ENCODE measurements at places on chromosomes 5 and 9.
A peak's percentile ranks its signal among the peaks of the same experiment; 100 is the strongest.

GRCh38 chr5:139776861-139777260 is 18.7 kb upstream of the PSD2 start:
- DNase-seq, result no peak

DNA sequence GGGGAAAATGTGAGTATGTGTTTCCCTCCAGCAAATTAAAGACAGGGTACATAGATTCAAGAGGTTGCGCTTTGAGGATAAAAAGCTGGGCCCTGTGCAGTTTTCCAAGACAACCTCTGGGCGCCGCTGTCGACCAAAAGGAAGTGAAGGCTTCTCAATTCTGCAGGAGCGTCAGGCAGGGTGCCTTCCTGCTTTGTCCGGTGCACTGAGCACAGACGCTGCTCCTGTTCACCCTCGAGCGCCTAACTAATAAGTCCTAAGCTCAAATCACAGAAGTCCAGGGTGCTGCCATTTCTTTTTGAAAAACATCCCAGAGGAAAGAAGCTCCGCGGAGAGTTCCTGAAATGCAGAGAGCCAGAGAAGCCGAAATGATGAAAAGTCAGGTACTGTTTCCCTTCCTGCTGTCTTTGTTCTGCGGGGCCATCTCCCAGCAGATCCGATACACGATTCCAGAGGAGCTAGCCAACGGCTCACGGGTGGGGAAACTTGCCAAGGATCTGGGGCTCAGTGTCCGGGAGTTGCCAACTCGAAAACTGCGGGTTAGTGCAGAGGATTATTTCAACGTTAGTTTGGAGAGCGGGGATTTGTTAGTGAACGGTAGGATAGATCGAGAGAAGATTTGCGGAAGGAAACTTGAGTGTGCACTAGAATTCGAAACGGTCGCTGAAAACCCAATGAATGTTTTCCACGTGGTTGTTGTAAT is at the start of gene PCDHGB1:
Gene PCDHGB1 (plus strand): TSS at position 183 of the 703 bp plus-strand sequence. CDS start 162 bp downstream, at position 345.
- DNase-seq, result no peak

GRCh38 chr5:39716532-39717028 is 291.8 kb upstream of the DAB2 start:
- peak; percentile 7 for DNase-seq

DNA sequence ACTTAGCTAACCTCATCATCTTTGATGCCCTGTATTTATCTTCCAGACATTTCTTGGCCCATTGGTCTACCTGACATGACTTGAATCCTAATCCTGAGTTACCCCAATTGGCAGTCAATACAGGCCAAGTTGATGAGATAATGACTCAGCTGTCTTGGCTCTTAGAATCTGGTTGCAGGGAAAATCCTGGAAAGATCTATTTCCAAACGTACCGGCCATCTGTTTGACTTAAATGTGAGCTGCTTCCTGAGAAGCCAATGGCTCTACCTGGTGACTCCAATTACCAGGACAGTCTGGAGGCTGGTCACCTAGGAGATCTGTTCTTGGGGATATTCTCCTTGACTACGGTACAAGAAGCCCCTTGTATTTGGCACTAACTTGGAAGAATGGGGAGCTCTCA is 475.2 kb upstream of the BRINP1 start:
- DNase-seq, result no peak

DNA sequence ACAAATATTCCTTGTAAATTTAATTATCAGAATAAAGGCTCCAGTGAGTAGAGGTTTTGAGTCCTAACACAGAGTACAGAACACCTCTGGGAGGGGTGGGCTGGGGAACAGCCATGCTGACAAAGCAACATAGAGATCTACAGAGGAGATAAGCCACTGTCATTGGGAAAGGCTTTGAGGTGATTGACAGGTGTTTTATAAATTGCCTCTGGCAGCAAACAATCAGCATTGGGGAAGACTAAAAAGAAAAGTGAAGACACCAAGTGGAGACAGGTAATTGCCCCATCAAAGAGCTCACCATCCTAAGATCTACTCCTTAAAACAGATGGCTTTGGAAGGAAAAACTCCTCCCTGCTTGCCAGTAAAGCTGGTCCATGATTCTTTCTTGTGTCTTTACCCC is 189.7 kb upstream of the TLE4 start:
- no peak for DNase-seq

- DNase-seq, result no peak
These were observed 36.8 kb upstream of the NEK6 start for GRCh38 chr9:124220946-124221451.

DNA sequence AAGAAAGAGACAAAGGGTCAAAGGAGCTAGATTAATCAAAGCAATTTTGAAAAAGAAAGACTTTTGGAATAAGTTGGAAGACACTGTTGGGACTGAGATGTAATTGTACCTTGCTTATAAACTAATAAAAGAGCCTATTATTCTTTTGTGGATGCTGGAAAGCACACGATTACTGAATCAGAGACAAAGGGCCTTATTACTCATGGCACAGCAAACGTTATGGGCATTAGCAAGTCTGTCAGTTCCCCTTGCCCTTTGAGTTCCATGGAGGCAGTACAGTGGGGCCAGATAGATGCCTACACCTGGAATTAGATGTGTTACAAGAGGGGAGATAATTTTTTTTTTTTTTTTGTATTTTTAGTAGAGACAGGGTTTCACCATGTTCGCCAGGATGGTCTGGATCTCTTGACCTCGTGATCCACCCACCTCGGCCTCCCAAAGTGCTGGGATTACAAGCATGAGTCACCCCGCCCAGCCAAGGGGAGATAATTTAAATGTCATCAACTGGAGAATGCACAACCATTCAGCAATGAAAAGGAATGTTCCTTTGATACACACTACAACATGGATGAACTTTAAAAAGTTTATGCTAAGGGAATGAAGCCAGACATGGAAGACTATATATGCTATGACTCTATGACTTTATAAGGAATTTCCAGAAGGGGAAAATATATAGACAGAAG is 128.9 kb downstream of the STARD4 start:
- DNase-seq, result no peak

- DNase-seq, result no peak
These were observed 13.8 kb downstream of the CYFIP2 start for GRCh38 chr5:157279605-157280239.

DNA sequence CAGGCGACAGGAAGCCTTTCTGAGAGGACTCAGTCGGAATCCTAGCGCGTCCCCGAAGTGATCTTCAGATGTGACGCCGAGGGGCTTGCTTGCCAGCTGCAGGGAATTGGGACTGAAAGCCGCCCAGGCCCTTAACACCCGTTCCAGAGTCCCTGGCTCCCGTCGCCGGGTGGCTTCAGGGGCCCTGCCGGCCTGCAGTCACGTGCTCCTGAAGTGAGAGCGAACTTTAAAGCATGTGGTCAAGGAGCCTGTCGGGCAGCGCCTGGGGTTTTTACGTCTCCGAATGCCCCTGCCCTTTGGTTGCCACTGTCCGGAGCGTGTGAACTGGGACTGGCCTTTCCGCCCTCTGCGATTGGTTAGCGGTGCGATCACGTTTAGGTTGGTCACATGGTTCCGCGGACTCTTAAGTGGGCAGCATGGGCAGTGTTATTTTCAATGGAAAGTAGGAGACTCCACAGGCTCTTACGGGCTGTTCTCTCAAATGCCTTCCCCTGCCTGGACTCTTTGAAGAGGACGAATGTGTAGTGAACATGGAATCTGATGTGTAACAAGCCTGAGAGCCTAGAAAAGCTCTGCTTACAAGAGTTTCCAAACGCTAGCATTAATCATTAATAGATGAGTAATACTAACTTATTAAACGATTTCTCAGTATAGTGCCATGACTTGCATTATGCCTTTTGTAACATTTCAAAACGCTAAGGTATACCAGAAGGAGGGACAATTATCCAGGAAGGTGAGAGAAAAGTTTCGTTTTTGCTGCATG is 1.9 kb downstream of the VLDLR start:
- no peak for DNase-seq

DNA sequence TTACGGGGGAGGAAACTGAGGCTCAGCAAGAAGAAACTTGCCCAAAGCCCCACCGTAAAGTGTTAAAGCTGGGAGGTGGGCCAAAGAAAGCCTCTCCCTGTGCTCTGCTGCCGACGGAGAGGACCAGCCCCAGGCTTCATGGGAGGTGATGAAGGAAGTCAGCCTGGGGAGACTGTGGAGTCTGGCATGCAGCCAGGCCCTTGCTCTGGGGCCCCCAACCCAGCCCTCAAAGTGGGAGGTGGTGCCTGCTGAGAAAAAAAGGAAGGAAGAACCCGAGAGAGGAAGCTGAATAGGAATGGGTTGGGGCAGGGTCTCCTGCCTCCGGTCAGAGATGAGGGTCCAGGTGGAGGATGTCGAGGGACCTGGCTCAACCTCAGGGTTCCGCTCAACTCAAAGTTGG is 3.8 kb downstream of the RNF44 start:
- DNase-seq, result no peak

DNA sequence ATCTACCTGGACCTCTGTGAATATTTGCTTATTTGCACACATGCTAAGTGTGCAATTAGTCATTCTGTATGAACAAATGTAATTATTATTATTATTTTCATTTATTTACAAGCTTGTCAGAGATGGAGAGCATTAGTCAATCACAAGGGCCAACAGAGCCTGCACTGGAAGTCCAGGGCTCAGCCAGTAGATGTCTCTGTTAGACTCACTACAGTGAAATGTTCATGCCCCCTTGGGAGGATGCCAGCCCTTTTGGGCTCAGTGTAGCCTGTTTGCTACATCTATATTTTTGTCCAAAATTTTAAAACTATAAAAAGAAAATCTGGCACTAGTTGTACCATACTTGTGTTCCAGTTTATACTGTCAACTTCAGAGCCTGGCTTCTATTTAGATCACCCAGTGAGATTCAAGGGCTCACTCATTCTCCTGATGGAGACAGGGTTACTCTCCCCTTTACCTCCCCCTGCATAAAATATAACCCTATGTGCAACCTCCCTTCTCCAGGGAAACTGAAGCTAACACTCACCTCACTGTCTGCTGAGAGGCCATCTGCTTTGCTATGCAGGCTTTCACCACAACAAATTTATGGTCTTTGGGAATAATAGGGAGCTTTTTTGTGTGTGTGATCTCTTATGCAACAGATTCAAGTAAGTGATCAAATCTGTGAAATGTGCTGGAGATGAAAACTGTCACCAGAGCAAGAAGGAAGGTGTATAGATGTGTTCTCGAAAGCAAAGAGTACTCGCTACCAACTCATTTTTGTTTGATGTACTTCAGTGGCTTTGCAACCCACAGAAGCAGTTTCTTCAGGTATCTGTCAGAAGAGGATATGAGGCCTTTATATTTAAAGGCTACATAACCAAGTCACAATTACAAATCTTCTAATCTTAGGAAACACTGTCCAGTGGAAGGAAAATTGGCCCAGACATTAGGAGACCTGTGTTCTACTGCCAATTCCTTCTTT is 99.9 kb upstream of the TLE4 start:
- no peak for DNase-seq

DNA sequence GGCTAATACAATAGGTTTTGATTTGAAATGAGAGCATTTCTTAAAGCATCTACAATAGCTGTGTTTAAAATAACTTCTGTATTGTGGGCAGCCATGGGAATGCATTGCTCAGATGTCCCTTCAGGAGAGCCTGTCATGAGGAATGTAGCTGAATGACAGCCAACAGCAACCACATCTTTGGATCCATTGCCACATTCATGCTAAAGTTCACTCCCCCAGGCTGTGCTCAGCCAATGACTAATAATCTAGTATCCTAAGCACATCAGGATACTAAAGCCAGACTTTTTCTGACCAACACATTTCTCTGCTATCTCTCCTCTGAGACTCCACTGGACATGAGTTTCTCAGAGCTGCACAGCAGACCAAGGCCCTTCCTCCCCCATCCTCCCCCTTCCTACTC is 45.5 kb downstream of the HTR1A start:
- DNase-seq, result no peak

- no peak for DNase-seq
These were observed 307.9 kb downstream of the SPOCK1 start for GRCh38 chr5:137191179-137191578.

DNA sequence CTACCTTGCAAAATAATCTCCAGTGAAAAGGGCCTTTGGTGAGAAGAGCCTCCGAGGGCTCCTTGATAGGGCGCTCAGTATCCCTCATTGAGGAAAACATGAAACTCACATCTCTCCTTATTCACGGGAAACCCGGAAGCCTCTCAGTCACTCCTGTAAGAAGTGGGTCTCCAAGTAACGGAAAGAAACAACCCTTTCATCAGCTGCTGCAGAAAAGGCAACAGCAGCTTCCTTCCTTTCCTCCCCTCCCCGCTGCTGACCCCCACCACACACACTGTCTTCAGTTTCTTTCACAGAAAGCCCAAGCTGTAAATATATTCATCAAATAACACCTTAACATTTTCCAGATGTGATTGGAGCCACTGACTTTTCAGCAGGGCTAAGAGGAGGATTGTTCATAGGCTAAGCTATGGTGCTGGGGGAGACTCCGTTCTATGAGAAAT is 81.4 kb downstream of the C9orf152 start:
- DNase-seq, result no peak

GRCh38 chr5:149887622-149888183 is 56.9 kb downstream of the PDE6A start:
- no peak for DNase-seq

GRCh38 chr9:16705111-16705604 is 165.3 kb downstream of the BNC2 start:
- DNase-seq, result no peak

DNA sequence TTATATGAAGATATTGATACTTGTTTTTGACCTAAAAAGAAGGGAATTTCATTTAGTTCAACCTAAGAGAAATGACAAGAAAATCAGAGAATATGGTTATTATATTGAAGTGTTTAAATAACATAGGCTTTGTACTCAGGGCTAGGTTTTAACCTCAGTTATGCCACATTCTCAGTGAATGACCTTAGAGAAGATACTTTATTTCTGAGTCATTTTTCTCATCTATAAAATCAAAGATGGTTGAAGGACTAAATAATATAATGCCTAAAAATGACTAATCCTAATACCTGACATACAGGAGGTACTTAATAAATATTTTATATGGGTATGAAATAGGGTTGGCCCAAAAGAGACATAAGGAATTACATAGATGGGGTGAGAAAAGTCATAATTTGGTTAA is 32.3 kb downstream of the DIMT1 start:
- DNase-seq, result no peak

DNA sequence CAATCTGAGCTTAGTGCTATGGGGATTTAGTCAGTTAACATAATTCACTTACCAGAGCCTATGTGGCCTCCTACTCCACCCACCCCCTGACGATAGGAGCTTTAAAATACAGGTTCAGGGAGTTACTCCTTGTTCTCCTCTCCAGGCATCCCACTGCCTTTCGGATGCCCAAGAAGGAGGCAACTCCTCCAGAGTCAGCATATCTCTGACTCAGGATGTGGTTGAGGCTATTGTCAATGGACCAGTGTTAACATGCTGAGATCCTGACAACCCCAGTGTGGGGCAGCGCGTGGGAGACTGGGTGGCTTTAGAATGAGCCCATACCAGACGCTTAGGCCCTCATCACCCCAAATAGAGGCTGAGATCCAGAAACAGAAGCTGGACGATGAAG is 27.4 kb downstream of the BICD2 start:
- DNase-seq, result no peak

GRCh38 chr5:94250985-94251384 is 367.4 kb downstream of the KIAA0825 start:
- DNase-seq, result no peak
